Cardiac septum (tissue), 1 donor: ENCODE measurements at places on chromosomes 7 and 10. TPM values are rescaled to one million over a fixed set of nuclear protein-coding genes. Genes with fewer than 3 reads are reported as not detected.

The ZNF862 gene
- total RNA-seq = 12.8 TPM

The LIPN gene
- not detected for total RNA-seq

The WEE2 gene
- not detected for total RNA-seq

The CPEB3 gene
- 8.3 TPM for total RNA-seq

The PRKG1 gene
- 35.6 TPM for total RNA-seq

The ZNF488 gene
- 0.16 TPM for total RNA-seq

The MNX1 gene
- not detected for total RNA-seq

The WNT16 gene
- 0.11 TPM for total RNA-seq

The PRLHR gene
- not detected for total RNA-seq

The HSPA12A gene
- 8.1 TPM for total RNA-seq

The TRIM50 gene
- not detected for total RNA-seq

The TBATA gene
- not detected for total RNA-seq
